ENCODE measurements at places on chromosomes 3 and 15.

DNA sequence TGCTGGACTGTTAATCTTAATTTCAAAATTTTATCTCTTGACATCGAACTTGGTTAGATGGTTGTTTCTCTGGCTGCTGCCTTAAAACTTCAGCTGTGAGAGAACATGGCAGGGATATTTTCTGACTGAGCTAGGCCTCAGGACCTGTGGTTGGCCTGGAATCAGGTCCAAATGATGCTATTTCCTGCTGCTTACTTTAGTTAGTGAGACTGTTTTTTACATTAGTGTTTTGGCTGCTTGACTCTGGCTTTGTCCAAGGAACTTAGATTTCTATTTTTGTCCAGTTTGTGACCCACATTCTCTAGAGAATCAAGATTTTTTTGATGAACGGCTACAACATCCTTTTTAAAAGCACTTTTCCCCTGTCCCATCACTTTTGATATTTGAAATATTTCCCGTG lies 497.9 kb upstream of the SGO1 start:
- peak; percentile 81 for DNase-seq

- DNase-seq: no peak
These were observed 38.8 kb downstream of the TRAK1 start for GRCh38 chr3:42130007-42130328.

DNA sequence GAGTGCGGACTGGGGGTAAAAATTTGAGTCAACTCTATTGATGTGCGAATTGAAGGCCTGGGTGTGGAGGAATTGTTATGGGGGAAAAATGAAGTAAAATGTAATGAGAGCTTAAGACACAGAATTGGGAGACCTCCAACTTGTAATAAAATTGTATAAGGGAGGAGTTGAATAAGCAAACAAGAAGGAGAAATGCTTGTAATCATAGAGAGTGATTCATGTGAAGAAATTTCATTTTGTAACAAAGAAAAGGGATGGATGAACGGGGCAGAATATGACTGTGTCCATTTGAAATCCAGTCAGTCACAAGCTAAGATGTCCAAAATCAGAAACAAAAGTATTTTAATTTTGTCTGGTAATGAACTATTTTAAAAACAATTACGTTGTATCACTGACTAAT lies 552.3 kb downstream of the NAALADL2 start:
- no peak for DNase-seq

GRCh38 chr15:88800026-88800425 lies 3.2 kb upstream of the ACAN start:
- DNase-seq: no peak

GRCh38 chr15:42141795-42142667 lies 14.4 kb downstream of the PLA2G4F start:
- DNase-seq: no peak

DNA sequence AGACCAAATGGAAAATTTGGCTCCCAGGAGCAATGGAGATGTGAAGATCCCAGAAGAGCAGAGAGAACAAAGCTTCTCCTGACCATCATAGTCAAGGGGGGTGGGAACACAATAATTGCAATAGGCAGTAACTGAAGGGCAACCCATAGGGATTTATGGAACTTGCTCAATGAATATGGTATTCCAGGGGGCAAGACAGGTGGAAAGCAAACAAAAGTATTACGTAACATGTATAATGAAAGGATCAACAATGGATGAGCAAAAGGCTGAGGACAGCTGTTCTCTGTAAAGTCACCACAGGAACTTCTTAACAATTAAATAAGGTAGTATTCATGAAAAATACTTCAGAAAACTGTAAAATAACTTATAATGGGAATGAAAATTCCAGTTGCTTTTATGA lies 226.1 kb downstream of the PCCB start:
- DNase-seq: no peak

GRCh38 chr3:180278583-180279188 lies 241.9 kb upstream of the PEX5L start:
- no peak for DNase-seq

GRCh38 chr15:67823314-67824196 lies 1.8 kb upstream of the SKOR1 start:
- DNase-seq: no peak

DNA sequence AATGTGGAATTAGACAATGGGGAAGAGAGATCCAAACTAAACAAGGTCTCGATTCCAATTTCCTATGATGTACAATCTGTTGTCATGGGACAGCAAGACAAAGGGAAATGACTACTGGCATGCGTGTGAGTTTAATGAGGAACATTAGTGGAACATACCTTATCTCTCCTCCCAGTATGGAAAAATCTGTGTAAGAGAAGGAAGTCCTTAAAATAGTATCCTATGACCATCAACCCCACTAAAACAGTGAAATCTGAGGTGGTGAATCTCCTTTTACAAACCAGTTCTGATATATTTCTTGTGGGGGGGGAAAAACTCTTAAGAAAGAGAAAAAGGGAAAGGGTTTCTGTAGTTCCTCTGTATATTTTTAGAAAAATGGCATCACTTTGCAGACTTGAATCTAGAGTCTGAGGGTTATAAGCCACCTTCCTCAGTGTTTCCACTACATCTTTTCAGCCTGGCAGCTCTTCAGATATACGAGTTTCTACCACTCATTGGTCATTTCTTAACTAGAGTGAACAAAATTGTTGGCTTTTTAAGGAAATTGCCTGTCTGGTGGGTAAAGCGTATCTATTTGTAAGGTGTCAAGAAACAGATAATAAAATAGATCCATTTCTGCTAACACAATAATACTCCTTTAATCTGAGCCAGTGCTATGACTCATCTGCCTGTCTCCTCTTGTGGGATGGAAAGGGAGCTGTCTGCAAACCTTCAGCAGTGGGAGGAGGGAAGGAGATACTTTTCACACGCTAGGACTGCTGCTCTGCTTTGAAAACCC lies 3.0 kb upstream of the TNFAIP8L3 start:
- no peak for DNase-seq

- no peak for DNase-seq
These were observed 123.7 kb downstream of the RBPMS2 start for GRCh38 chr15:64651601-64652191.

GRCh38 chr3:142098964-142099363 lies 50.4 kb downstream of the TFDP2 start:
- DNase-seq: no peak

Data from right hindlimb (tissue), 1 donor.